ENCODE measurements at places on chromosomes 1 and 21.

GRCh38 chr1:183331091-183331742 lies 87.0 kb downstream of the NMNAT2 start:
- no peak for DNase-seq
- no peaks in the 10 kb centered on the region for H3K36me3 ChIP-seq
- H3K4me3 ChIP-seq = no peak overlapping the region
- no peaks in the 10 kb centered on the region for H3K27me3 ChIP-seq
- no peak overlapping the region for H3K27ac ChIP-seq

DNA sequence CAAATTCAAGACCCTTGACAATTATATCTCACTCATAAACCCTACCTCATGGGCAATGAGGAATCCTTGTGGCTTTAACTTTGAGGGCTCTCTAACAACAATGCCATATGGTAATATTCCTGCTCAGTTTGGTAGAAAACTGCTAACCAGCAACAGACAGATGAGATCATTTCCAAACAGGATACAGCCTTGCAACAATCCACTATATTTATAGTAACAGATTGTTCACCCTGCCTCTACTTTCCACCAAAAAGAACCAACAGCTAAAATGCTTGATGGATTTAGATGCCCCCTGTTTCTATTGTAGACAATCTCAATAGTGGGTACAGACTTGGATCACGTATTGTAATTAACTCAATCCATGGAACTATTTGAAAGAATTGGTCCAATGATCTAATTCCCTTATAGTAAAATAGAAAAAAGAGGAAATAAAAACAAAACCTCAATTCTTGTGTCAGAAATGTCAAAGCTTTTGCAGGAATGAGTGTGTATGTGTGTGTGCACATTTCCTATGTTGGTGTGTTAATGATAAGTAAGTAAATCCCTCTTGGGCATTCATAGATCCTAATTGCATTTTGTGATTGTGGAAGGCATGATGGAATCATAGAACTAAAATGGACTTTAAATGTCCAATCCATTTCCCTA lies 100.0 kb upstream of the EDEM3 start:
- H3K27me3 ChIP-seq = no peaks in the 10 kb centered on the region
- peaks cover 12% of the 10 kb centered on the region for H3K4me1 ChIP-seq
- no peaks in the 10 kb centered on the region for H3K36me3 ChIP-seq
- no peak overlapping the region for H3K4me3 ChIP-seq

DNA sequence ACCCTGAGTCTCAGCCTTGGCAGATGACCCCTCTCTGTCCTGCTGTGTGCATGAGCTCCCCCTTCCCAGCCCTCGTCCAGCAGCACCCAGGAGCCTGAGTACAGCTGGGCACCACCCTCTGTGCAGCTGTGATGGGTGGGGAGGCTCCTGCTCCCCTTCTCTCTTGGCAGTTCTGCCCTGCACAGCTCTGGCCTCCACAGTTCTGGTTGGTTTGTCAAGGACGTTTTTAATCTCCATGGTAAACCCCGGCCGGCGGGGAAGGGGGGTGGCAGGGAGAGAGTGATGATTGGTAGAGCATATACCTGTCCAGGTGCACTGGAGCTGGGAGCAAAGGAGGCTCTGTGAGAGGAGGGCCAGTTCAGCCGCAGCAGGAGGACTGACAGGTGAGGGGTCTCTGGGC lies at the start of gene CLCNKA:
CLCNKA (plus strand) TSS at position 356 of the 400 bp plus-strand sequence. CDS start 584 bp downstream, outside the sequence.
- H3K36me3 ChIP-seq = no peaks in the 10 kb centered on the region
- peaks cover 24% of the 10 kb centered on the region for H3K4me1 ChIP-seq
- H3K27ac ChIP-seq = no peak within 1 kb of the TSS

GRCh38 chr1:22418312-22418711 lies 33.3 kb upstream of the ZBTB40 start:
- DNase-seq = no peak
- peaks cover 5% of the 10 kb centered on the region for H3K4me1 ChIP-seq
- H3K4me3 ChIP-seq = no peak overlapping the region

DNA sequence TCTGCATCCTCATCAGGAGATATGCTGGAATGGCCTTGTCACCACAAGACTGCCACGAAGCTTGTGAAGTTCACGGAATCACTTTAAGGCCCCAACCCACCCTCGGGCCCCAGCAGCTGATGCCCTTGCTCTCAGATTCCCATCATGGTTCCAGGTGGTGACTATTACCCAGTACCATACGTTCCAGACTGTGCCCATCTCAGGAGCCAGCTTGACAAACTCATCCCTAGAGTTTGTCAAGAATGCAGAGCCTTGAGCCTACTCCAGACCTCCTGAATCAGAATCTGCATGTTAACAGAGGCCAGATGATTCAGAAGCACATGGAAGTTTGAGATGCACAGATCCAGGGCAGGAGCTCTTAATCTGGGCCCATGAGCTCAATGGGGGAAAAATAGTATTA lies 53.9 kb upstream of the RBM15 start:
- no peak overlapping the region for H3K27ac ChIP-seq
- H3K36me3 ChIP-seq = no peaks in the 10 kb centered on the region
- no peaks in the 10 kb centered on the region for H3K27me3 ChIP-seq

DNA sequence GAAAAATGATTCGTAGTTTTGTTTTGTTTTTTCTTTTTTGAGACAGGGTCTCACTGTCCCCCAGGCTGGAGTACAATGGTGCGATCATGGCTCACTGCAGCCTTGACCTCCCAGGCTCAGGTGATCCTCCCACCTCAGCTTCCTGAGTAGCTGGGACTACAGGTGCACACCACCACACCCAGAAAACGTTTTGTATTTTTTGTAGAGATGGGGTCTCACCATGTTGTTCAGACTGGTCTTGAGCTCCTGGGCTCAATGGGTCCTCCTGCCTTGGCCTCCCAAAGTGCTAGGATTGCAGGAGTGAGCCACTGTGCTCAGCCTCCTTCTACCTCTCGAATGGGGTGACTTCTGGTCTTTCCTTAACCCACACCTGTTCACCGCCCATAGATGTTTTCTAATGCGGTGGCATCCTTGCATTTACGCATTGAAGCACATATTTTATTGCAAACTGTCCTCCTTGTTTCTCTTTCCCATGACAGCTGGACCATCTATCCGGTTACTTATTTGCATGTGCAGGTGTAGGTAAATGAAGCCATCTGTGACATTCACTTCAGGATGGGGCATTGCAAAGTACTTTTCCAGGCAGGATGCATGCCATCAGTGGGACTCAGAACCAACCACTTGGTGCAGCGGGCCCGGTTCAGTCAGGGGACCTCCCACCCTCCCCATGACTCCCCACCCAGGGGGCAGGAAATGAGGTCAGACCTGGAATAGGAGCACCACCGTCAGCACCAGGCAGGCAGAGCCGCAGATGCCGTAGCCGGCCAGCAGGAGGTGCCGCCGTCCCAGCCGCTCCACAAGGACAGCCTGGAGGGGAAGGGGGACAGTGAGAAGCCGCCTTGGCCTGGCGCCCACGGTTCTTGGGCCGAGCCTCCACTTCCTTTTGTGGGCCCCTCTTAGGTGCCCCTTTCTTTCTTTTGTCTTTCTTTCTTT lies 16.5 kb downstream of the SLC2A7 start:
- peaks cover 12% of the 10 kb centered on the region for H3K4me1 ChIP-seq
- no peak overlapping the region for H3K27ac ChIP-seq
- H3K4me3 ChIP-seq = no peak overlapping the region
- no peaks in the 10 kb centered on the region for H3K27me3 ChIP-seq
